ENCODE measurements at places on chromosomes 4 and X. TPM values are rescaled to one million over a fixed set of nuclear protein-coding genes. Genes with fewer than 3 reads are reported as not detected.
A peak's percentile ranks its signal among the peaks of the same experiment; 100 is the strongest.

Gene RHOH
- total RNA-seq = 2.9 TPM

Gene RBMXL3
- not detected for total RNA-seq

Gene CRMP1
- 1.6 TPM for total RNA-seq

Gene EPHA5
- total RNA-seq = under 0.01 TPM

Gene DDX3X
- 104 TPM for total RNA-seq

Gene HPSE
- total RNA-seq = 0.99 TPM

DNA sequence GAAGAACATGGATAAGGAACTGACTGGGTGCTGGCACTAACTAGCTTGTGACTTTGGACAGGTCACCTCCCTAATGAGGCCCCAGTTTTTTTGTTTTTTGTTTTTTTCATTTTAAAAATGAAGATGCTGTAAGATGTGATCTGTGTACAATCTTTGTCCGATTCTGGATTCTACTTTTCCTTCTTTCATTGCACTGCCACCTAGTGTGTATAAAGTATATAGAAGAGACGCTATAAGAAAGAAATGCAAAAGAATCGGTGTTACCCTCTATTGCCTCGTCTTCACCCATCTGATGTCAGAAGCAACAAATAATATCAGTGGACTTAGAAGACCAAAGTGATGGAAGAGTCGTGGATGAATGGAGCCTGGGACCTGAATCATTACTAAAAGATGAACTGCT, 58.6 kb upstream of the P2RY10 start:
- no peak for DNase-seq
- H3K4me3 ChIP-seq = no peak overlapping the region
- no peaks in the 10 kb centered on the region for H3K36me3 ChIP-seq
- H3K27me3 ChIP-seq = no peaks in the 10 kb centered on the region

DNA sequence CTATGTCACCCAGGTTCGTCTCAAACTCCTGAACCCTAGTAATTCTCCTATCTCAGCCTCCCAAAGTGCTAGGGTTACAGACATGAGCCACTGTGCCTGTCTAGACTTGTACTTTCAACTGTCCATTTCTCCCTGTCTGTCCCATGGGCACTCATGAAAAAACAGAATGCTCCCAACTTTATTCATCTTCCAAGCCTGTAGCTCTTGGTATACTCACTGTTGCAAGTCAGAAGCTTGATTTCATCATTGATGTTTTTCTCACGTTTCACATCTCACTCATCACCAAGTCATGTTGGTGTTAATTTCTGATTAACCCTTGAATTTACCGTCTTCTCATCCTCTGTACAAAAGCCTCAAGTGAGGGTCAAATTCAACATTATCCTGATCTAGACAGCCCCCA, 7.3 kb upstream of the SRP72 start:
- H3K36me3 ChIP-seq = peaks cover 6% of the 10 kb centered on the region
- no peak overlapping the region for H3K27ac ChIP-seq
- DNase-seq = no peak
- no peak overlapping the region for H3K4me3 ChIP-seq
- peaks cover 3% of the 10 kb centered on the region for H3K4me1 ChIP-seq

DNA sequence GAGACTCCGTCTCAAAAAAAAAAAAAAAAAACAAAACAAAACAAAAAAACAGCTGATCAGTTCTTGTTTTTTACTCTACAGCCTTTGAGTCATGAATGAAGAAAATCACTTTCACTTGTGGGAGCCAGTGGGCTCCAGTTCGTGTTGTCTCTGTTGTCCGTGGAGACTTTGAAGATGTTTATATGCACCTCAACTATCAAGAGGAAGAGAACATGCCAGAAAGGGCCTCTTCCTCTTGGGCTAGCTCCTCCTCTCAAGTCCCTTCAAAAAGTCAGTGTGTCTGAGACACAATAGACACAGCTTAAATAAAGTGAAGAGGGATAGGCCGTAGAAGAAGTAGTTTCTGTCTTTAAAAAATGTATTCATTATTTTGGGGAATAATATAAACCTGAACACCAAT, 182.7 kb downstream of the KDR start:
- no peak overlapping the region for H3K4me3 ChIP-seq
- H3K4me1 ChIP-seq = no peaks in the 10 kb centered on the region
- H3K27me3 ChIP-seq = no peaks in the 10 kb centered on the region
- no peak for DNase-seq
- H3K27ac ChIP-seq = no peak overlapping the region

DNA sequence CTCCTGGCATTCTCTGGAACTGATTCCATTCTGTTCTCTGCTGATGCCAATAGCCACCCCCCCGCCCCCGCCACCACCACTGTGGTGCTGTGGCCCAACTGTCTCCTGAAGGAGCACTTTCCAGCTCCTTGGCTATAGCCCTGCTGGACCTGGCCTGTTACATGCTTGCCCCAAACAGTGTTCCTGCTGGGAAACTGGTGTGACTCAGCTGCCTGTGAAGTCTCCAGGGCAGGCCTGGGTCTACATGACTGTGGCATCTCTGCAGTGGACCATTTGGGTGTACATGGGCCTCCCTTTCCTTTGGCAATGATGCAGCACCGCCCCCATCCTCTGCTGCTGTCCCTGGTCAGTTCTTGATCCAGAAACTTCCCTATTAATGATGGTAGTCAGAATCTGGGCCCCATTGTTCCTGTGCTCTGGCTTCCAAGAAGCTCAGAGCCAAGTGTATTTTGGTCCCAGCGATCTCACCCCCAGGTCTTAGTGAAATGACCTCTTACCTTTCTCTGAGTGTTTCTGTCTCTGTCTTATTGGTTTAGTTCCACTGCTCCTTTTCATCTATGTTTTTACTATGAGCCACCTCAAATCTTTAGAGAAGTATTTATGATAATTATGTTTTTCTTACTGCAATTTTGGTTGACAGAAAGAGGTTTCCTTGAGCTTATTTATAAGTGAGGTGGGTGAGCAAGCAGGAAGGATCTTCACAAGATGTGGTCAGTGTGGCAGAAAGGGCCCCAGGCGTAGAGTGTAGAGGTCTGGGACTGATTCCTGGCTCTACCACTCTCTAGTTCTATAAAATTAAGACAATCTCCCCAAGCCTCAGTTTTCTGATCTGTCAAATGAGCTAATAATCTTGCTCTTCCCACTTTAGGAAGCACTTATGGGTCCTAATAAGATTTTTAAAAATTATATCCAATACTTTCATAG, 210.7 kb upstream of the EOLA2 start:
- H3K4me1 ChIP-seq = no peaks in the 10 kb centered on the region
- H3K27me3 ChIP-seq = no peaks in the 10 kb centered on the region
- no peaks in the 10 kb centered on the region for H3K36me3 ChIP-seq
- no peak overlapping the region for H3K4me3 ChIP-seq

DNA sequence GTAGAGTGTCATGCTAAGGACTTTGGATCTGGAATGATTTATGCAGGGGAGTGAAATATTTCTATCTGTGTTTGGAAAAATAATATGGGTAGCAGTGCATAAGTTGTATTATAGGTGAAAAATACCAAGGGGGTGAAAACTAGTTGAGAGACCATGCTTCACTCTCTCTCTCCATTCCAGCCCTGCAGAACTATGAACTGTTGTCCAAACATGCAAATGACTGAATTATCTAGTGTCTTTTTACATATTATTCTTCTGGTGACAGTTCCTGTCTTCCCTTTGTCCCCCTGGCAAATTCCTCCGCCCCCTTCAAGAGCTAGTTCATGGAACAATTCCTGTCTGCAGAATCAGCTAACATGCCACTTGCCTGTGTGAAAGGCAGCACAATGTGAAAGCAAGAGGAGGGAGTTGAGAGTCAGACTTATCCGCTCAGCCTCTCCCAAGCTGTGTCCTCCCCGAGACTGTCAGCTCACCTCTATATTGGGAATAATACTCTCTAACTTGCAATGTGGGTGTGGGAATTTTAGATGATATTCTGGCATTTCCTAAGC, 2.3 kb downstream of the PF4 start:
- H3K4me3 ChIP-seq = no peak overlapping the region
- H3K27me3 ChIP-seq = no peaks in the 10 kb centered on the region
- DNase-seq = no peak
- peaks cover 5% of the 10 kb centered on the region for H3K4me1 ChIP-seq

DNA sequence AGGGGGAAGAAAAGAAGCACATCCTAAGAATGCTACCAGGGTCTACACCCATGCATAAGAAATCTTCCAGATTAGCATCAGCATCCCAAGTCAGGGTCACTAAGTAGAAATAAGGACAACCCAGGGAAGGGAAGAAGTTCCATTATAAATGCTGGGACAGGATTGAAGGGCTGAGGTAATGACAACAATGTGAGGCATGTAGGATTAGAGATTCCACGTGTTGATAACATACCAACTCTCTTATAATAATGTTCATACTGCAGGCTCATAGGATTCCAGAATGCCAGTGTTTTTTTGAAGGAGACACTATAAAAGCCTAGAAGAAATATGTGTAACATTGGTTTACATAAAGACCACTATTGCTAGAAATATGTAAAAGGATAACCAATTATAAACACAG, 201.2 kb downstream of the MID1IP1 start:
- no peak for DNase-seq
- no peaks in the 10 kb centered on the region for H3K27me3 ChIP-seq
- H3K4me1 ChIP-seq = peaks cover 14% of the 10 kb centered on the region
- no peak overlapping the region for H3K27ac ChIP-seq
- no peak overlapping the region for H3K4me3 ChIP-seq

DNA sequence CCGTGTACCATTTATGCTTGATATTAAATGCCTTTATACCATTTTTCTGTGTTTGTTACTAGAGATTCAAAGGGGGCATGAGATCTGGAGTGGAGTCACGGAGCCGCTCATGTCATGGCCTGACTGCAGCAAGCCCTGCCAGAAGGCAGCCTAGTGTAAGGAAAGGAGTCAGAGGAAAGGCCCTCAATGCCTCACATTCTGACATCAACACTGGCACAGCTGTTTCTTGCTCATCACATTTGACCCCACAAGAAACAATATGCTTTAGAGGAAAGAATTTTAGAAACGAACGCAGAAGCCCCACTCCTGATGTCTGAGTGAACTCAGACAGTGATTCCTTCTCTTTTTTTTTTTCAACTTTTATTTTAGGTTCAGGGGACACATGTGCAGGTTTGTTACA, 322.4 kb upstream of the CPEB2 start:
- H3K4me1 ChIP-seq = no peaks in the 10 kb centered on the region
- H3K36me3 ChIP-seq = no peaks in the 10 kb centered on the region
- no peak overlapping the region for H3K4me3 ChIP-seq
- no peak overlapping the region for H3K27ac ChIP-seq
- no peaks in the 10 kb centered on the region for H3K27me3 ChIP-seq

- no peak overlapping the region for H3K4me3 ChIP-seq
- H3K4me1 ChIP-seq = peaks cover 8% of the 10 kb centered on the region
- no peaks in the 10 kb centered on the region for H3K36me3 ChIP-seq
Measured at GRCh38 chrX:68754406-68754805, 74.4 kb upstream of the EFNB1 start.

GRCh38 chr4:53601251-53601764, 10.0 kb upstream of the LNX1 start:
- DNase-seq = peak; percentile 47
- no peak overlapping the region for H3K27ac ChIP-seq
- no peaks in the 10 kb centered on the region for H3K36me3 ChIP-seq
- H3K4me1 ChIP-seq = peaks cover 20% of the 10 kb centered on the region

GRCh38 chrX:45513042-45513441, 312.4 kb upstream of the DIPK2B start:
- H3K4me3 ChIP-seq = no peak overlapping the region
- H3K27ac ChIP-seq = no peak overlapping the region
- H3K27me3 ChIP-seq = no peaks in the 10 kb centered on the region
- peaks cover under 1% of the 10 kb centered on the region for H3K4me1 ChIP-seq
- no peak for DNase-seq
- no peaks in the 10 kb centered on the region for H3K36me3 ChIP-seq

DNA sequence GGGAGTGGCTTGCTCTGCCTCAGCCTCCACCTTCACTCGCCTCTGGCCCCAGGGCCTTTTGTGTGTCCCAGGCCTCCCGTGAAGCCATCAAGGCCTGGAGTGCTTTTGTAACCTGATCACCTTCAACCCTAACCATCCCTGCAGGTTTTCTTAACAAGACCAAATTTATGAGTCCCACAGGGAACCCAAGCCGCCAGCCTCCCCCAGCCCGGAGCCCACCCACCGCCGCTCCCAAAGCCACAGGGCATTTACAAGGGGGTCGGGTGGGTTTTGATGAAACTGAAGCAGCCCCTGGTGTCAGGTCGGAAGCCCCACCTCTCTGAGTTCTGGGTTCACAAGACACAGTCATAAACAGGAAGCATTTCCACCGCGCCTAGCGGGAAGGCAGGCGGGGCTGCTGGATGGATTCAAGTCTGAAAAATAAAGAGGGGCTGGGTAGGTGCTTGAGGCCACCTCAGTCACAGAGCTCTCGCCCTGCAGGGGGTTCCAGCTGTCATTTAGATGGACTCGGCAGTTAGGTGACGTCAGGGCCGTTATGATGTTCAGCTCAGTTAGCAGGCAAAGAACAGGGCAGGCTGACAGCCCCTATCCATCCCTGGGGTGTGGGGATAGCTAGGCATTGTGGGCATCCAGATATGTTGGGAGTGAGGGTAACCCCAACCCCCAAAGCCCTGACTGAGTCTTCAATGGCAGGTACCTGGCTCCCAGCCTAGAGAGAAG, 128.5 kb downstream of the BCOR start:
- H3K4me3 ChIP-seq = no peak overlapping the region
- H3K36me3 ChIP-seq = no peaks in the 10 kb centered on the region
- no peaks in the 10 kb centered on the region for H3K4me1 ChIP-seq
- H3K27me3 ChIP-seq = no peaks in the 10 kb centered on the region
- DNase-seq = peak; percentile 12

- H3K27me3 ChIP-seq = no peaks in the 10 kb centered on the region
- H3K4me1 ChIP-seq = peaks cover 24% of the 10 kb centered on the region
- peak; percentile 80 for DNase-seq
- H3K27ac ChIP-seq = peak overlapping the region; percentile 66
Measured at GRCh38 chr4:83618431-83618830, 82.5 kb downstream of the GPAT3 start.

GRCh38 chr4:174281901-174282300, 1.6 kb downstream of the FBXO8 start:
- H3K27me3 ChIP-seq = no peaks in the 10 kb centered on the region
- DNase-seq = no peak
- no peak overlapping the region for H3K4me3 ChIP-seq
- no peaks in the 10 kb centered on the region for H3K36me3 ChIP-seq
- H3K27ac ChIP-seq = no peak overlapping the region

- no peak overlapping the region for H3K4me3 ChIP-seq
- DNase-seq = no peak
- no peaks in the 10 kb centered on the region for H3K27me3 ChIP-seq
Measured at GRCh38 chr4:165060938-165061337, 7.3 kb downstream of the TRIM75 start.

DNA sequence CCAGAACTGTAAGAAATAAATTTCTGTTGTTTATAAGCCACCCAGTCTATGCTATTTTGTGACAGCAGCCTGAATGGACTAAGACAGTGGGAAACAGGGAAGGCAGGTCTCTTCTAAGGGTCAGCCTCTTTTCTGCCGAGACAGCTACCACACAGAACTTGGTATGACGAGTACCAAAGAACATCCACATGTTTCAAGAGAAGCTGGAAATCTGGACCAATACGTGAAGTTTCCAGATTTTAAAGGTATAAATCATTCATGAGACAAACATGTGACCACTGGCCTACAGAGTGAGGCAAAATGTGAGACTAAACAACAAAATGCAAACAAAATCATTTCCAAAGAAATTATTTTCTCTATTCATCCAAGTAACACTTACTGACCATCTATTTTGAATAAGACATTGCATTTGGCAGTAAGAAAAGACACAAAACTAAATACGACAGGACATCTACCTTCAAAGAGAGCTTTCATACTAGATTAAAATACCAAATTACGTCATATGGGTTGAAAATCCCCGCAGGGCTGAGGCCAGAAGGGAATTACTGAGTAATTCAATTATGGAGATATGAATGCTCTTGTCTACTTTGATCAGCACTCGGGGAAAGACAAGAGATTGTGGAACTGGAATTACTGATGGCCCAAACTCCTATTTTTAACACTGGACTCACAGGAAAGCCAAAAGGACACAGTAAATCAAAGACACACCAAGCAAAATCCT, 7.2 kb downstream of the SCARB2 start:
- no peaks in the 10 kb centered on the region for H3K27me3 ChIP-seq
- no peaks in the 10 kb centered on the region for H3K36me3 ChIP-seq
- H3K4me3 ChIP-seq = no peak overlapping the region
- DNase-seq = no peak
- peaks cover 94% of the 10 kb centered on the region for H3K4me1 ChIP-seq

All from body of pancreas (tissue), 4 donors.